ENCODE measurements at places on chromosomes 2 and 18. TPM values are rescaled to one million over a fixed set of nuclear protein-coding genes. Genes with fewer than 3 reads are reported as not detected.

Gene COPS9
- polyA plus RNA-seq, result 70.5 TPM

Gene NAGK
- polyA plus RNA-seq, result 111 TPM

Gene UGT1A8
- not detected for polyA plus RNA-seq

Gene PDIA6
- 305 TPM for polyA plus RNA-seq

Gene RAB6C
- polyA plus RNA-seq, result 0.51 TPM

Gene C2orf49
- polyA plus RNA-seq, result 26.1 TPM

Gene TFPI
- 111 TPM for polyA plus RNA-seq

Gene PPP4R1
- 118 TPM for polyA plus RNA-seq

Gene RNU2-63P
- polyA plus RNA-seq, result not detected

Gene PCBP1
- polyA plus RNA-seq, result 193 TPM

Gene SERPINB5
- not detected for polyA plus RNA-seq

Gene VIT
- 0.29 TPM for polyA plus RNA-seq

Gene NTSR2
- polyA plus RNA-seq, result not detected

Gene MROH2A
- polyA plus RNA-seq, result 0.55 TPM

Gene COL3A1
- polyA plus RNA-seq, result 1,333 TPM

Gene CROCC2
- 3.5 TPM for polyA plus RNA-seq

Gene CD8B2
- 0.21 TPM for polyA plus RNA-seq

Gene ALPI
- polyA plus RNA-seq, result not detected

Gene LINC00305
- not detected for polyA plus RNA-seq

Gene SH3RF3
- 8.4 TPM for polyA plus RNA-seq

Gene TUBB8B
- polyA plus RNA-seq, result 0.96 TPM

Gene NEDD4L
- polyA plus RNA-seq, result 62.8 TPM

Gene FAM161A
- 27.6 TPM for polyA plus RNA-seq

Gene RIT2
- not detected for polyA plus RNA-seq

Gene DSG1
- not detected for polyA plus RNA-seq

Gene SEH1L
- polyA plus RNA-seq, result 30.4 TPM

Gene HJURP
- polyA plus RNA-seq, result 15.4 TPM

Gene NOSTRIN
- 32.8 TPM for polyA plus RNA-seq

Gene POMC
- 3.9 TPM for polyA plus RNA-seq

Gene UGT1A5
- not detected for polyA plus RNA-seq

Gene SPRED2
- 34.7 TPM for polyA plus RNA-seq

Gene PSMA8
- polyA plus RNA-seq, result not detected

Gene NFU1
- polyA plus RNA-seq, result 54.1 TPM

Gene RAB27B
- polyA plus RNA-seq, result 7.6 TPM

Gene TRIM43
- not detected for polyA plus RNA-seq

Gene CCDC148
- 5.4 TPM for polyA plus RNA-seq

Gene IL37
- polyA plus RNA-seq, result 0.27 TPM

Gene PHOSPHO2
- 15.6 TPM for polyA plus RNA-seq

Gene CYS1
- 15.6 TPM for polyA plus RNA-seq

Gene RGPD3
- 0.35 TPM for polyA plus RNA-seq

Gene CDK15
- 0.36 TPM for polyA plus RNA-seq

Gene CNTNAP5
- not detected for polyA plus RNA-seq

Gene CFAP221
- polyA plus RNA-seq, result 17.1 TPM

Gene GRHL1
- 6.8 TPM for polyA plus RNA-seq

Gene KCNF1
- polyA plus RNA-seq, result 1.3 TPM

Gene REEP1
- polyA plus RNA-seq, result 17.4 TPM

Gene FEV
- polyA plus RNA-seq, result not detected

Gene DYNAP
- polyA plus RNA-seq, result not detected

Gene FAP
- polyA plus RNA-seq, result 51.6 TPM

Gene ERMN
- 0.12 TPM for polyA plus RNA-seq

Gene MAB21L4
- 1.7 TPM for polyA plus RNA-seq

Gene RTP5
- not detected for polyA plus RNA-seq

Gene UGT1A9
- polyA plus RNA-seq, result not detected

Gene SPDYA
- polyA plus RNA-seq, result 2.6 TPM

Gene RUFY4
- polyA plus RNA-seq, result 0.30 TPM

Gene ADD2
- 7.5 TPM for polyA plus RNA-seq

Gene FOXD4L1
- polyA plus RNA-seq, result not detected

Measured in right lung (tissue), 10 donors.